Liver (tissue), 10 donors: ENCODE measurements at places on chromosomes 4 and X. TPM values are rescaled to one million over a fixed set of nuclear protein-coding genes. Genes with fewer than 3 reads are reported as not detected.

DNA sequence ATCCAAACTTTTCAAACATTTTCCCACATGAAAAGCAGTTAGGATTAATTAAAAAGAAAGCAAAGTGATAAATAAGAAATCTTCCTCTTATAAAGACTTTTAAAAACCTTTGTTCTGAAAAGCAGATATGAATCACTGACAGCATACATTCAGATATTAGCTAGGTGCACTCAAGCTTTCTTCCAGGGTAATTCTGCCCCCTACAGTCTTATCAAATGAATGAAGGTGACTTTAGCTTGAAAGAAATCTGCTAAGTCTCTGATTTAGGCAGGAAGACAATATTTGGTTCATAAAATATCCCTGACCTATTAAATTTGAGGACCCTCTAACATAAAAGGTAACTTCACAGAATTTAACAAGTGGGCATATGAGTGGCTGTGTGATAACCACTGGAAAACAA, 209.1 kb upstream of the FAM47A start:
- H3K4me3 ChIP-seq, result no peak overlapping the region
- no peak overlapping the region for H3K27ac ChIP-seq
- no peaks in the 10 kb centered on the region for H3K27me3 ChIP-seq
- no peaks in the 10 kb centered on the region for H3K36me3 ChIP-seq

GRCh38 chr4:100299046-100299840, 109.0 kb upstream of the DDIT4L start:
- H3K36me3 ChIP-seq, result no peaks in the 10 kb centered on the region
- H3K27me3 ChIP-seq, result no peaks in the 10 kb centered on the region
- no peak overlapping the region for H3K27ac ChIP-seq
- no peak overlapping the region for H3K4me3 ChIP-seq

GRCh38 chr4:87365348-87365747, 25.6 kb downstream of the HSD17B11 start:
- no peak for DNase-seq
- no peak overlapping the region for H3K27ac ChIP-seq
- H3K36me3 ChIP-seq, result peaks cover 36% of the 10 kb centered on the region
- H3K4me3 ChIP-seq, result no peak overlapping the region

GRCh38 chr4:2082118-2082517, 23.0 kb downstream of the NAT8L start:
- no peak for DNase-seq
- peaks cover 21% of the 10 kb centered on the region for H3K4me1 ChIP-seq
- no peak overlapping the region for H3K4me3 ChIP-seq
- H3K36me3 ChIP-seq, result no peaks in the 10 kb centered on the region
- no peak overlapping the region for H3K27ac ChIP-seq

Gene CFAP99
- total RNA-seq, result not detected
